ENCODE measurements at places on chromosomes 16 and 17.
A peak's percentile ranks its signal among the peaks of the same experiment; 100 is the strongest.

- ATAC-seq = no peak
Observed at GRCh38 chr17:79974566-79975497, 60.8 kb downstream of the TBC1D16 start.

- ATAC-seq = peak; percentile 90
Observed at GRCh38 chr17:41178341-41178740, 320 bp upstream of the KRTAP4-2 start.

- ATAC-seq = no peak
Observed at GRCh38 chr16:2081201-2082084, 33.7 kb downstream of the TSC2 start.

- ATAC-seq = no peak
Observed at GRCh38 chr17:4998732-4999429, 1.1 kb downstream of the KIF1C start.

- ATAC-seq = no peak
Observed at GRCh38 chr16:55487048-55487803, 8.2 kb downstream of the MMP2 start.

DNA sequence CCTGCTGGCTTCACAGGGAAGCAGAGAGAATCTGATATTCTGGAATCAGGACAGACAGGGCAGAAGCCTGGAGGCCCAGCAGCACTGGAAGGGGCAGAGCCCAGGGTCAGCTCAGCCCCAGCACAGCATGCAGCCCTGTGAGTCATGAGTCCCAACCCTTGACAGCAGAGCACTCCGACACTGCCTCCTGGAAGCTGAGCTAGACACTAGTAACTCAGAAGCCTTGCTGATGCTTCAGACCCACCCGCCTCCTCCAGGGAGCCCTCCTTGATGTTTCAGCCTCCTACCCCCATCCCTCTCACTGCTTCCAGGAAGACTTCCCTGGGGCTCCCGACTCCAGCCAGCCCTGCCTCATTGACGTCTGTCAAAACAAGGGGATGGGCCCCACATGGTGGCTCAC lies 6.9 kb downstream of the CAMKK1 start:
- ATAC-seq = no peak

- ATAC-seq = no peak
Observed at GRCh38 chr16:74837056-74837455, 62.4 kb upstream of the FA2H start.

DNA sequence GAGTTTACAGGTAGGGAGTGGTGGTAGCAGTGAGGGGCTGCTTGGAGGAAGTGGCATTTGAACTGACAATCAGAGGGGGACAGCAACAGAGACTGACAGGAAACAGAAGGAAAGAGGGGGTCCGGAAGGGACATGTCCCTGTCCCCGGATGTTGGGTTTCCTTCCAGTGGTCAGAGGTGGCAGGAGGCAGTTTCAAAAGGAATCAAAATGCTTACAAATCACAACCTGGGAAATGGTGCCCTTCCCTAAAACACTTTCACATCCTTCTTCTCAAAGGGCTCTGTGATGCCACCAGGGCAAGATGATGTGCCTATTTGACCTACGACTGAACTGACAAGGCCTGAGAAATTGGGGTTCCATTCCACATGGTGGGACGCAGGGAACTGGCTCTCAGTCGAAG lies 19.7 kb downstream of the ADGRG1 start:
- no peak for ATAC-seq

- peak; percentile 13 for ATAC-seq
Observed at GRCh38 chr17:48834973-48835372, 4.1 kb downstream of the CALCOCO2 start.
